Type B pancreatic cell (in vitro differentiated cells): ENCODE measurements at places on chromosomes 1 and 21. TPM values are rescaled to one million over a fixed set of nuclear protein-coding genes. Genes with fewer than 3 reads are reported as not detected.

The VWA5B1 gene
- 1.9 and 2.8 TPM in 2 replicates for total RNA-seq

The LENEP gene
- 0.52 and 1.1 TPM in 2 replicates for total RNA-seq

The IL24 gene
- total RNA-seq: not detected in 2 replicates

The TMEM51 gene
- total RNA-seq: 12.5 and 28.8 TPM in 2 replicates

The LCE3D gene
- total RNA-seq: not detected in 2 replicates

- H3K4me3 ChIP-seq: no peak overlapping the region
- H3K36me3 ChIP-seq: peaks cover 1% of the 10 kb centered on the region
- H3K4me1 ChIP-seq: peaks cover 57% of the 10 kb centered on the region
- H3K27ac ChIP-seq: no peak overlapping the region
- H3K27me3 ChIP-seq: no peaks in the 10 kb centered on the region
These were observed 11.8 kb downstream of the LRRC8D start for GRCh38 chr1:89832496-89833127.

- no peaks in the 10 kb centered on the region for H3K36me3 ChIP-seq
- H3K27ac ChIP-seq: no peak overlapping the region
- peaks cover 33% of the 10 kb centered on the region for H3K4me1 ChIP-seq
- no peak for DNase-seq
These were observed 299.1 kb upstream of the NRIP1 start for GRCh38 chr21:15363921-15364320.

DNA sequence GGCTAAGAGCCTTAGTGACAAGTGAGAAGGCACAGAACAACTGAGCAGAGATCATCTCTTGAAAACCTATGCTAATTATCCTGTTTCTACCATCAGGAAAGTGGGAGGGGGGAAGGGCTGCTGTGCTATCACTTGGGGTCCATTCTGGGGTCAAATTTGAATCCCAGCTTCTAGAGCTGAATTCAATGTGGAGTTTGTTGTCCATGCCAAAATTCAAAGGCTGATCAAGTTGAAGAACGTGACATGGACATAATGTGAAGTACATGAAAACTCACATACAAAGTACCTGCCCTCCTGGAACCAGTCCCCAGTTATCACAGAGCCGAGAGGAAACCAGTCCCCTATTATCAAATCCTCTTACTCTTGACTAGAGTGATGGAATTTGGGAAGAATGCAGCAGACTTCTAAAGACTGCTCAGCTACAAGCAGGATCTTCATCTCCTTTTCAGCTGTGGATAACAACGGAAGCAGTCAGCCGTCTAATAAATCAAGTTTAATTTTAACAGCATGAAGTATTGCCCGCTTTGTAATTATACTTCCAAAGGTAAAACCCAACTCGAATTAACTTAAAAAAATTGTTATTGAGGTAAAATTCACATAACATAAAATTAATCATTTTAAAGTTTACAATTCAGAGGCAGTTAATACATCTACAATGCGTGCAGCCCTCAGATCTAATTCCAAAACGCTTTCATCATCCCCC, 78.3 kb downstream of the SLC45A1 start:
- peaks cover 49% of the 10 kb centered on the region for H3K4me1 ChIP-seq
- no peaks in the 10 kb centered on the region for H3K27me3 ChIP-seq
- no peak for DNase-seq
- peak overlapping the region; percentile 40 for H3K4me3 ChIP-seq

DNA sequence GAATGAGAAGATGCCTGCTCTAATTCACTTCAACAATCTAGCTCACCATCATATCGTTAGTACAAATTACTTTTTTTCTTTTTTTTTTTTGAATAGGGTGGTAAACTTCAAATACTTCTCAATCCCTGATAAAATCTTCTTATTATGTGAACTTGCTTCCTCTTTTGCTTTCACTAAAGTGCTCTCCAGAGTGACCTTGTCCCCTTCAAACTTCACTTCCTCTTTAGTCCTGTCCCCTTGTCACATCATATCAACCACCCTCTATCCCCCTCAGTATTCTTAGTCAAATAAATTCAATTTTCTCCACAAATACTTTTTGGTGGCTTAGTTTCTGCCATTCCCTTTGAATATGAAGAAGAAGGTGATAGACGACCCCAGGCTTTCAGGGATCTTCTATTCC, 124.9 kb upstream of the PLXNA2 start:
- H3K36me3 ChIP-seq: no peaks in the 10 kb centered on the region
- no peak for DNase-seq
- no peak overlapping the region for H3K27ac ChIP-seq
- no peak overlapping the region for H3K4me3 ChIP-seq
- peaks cover 5% of the 10 kb centered on the region for H3K4me1 ChIP-seq
- H3K27me3 ChIP-seq: peaks cover 4% of the 10 kb centered on the region

DNA sequence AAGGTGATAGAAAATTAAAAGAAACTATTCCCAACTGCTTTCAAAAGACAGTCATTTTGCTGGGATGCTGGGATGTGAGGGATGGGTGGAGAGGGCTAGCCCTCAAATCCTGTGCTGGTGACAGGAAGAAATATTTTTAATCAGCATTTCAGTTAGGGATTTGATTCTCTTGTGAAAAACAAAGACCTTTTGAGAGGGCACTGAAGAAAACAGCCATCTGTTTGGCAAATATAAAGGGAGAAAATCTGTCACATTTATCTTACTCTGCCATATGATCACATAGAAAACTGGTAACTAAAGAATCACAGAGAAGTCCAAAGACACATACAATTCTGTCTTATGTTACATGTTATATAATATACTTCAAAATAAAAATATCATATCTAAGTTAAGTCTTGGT, 12.3 kb downstream of the STXBP3 start:
- H3K27me3 ChIP-seq: no peaks in the 10 kb centered on the region
- H3K4me1 ChIP-seq: no peaks in the 10 kb centered on the region
- H3K4me3 ChIP-seq: no peak overlapping the region
- H3K36me3 ChIP-seq: peaks cover 18% of the 10 kb centered on the region
- no peak for DNase-seq

- no peak overlapping the region for H3K27ac ChIP-seq
- no peak overlapping the region for H3K4me3 ChIP-seq
- H3K27me3 ChIP-seq: peaks cover 42% of the 10 kb centered on the region
- peaks cover 15% of the 10 kb centered on the region for H3K4me1 ChIP-seq
These were observed 481.4 kb upstream of the CAMK1G start for GRCh38 chr1:209102120-209102519.

DNA sequence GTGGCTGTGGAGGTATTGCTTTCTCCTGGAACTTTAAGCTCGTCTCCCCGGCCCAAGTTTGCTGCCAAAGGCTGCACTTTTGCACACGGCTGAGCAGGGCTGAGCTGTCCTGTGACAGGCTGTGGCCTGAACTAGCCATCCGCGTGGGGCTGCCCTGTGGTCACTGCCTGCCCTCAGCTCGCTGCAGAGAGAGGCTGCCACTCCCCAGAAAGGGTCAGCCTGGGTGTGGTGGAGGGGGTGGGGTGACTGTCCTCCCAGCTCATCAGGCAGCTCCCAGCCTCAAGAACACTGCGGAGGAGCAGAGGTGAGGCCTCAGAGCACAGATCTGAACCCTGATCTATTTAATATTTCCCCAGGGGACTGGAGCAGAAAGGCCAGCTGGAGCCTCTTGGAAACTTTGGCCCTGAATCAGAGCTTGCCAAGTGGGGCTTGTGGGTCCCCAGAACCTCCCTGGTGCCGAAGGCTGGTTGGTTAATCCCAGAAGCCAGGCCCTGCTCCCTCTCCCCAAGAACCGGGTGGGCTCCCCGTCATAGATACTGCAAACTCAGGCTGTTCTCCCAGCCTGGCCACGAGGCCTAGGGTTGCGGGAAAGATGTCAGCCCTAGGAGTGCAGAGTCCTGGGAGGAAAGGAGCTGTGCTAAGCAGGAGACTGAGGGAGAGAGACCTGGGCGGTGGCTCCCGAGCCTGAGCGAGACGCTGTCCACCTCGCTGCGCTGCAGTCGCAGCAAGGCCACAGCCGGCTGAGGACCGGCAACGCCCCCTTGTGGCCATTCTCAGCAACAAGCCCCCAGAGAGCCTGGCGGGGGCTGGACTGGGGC, 125.1 kb upstream of the IPO9 start:
- peaks cover 34% of the 10 kb centered on the region for H3K4me1 ChIP-seq
- H3K4me3 ChIP-seq: no peak overlapping the region
- H3K36me3 ChIP-seq: peaks cover 3% of the 10 kb centered on the region
- DNase-seq: peak; percentile 88

DNA sequence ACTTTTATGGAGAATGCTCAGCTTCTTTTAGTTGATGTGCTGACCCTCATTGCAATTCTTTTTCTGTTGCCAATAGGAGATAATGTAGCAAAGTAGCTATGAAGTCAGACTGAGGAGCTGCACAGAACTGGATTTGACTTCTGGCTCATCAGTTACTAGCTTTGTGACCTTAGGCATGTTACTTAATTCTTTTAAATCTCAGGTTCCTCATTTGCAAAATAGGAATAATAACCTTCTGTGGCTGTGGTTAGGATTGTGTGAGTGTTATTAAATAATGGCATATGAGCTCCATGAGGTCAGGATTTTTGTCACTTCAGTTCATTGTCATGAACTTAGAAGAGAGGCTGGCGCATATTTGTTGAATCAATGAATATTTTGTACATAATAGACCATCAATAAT, 237.6 kb upstream of the SGIP1 start:
- H3K4me1 ChIP-seq: peaks cover 4% of the 10 kb centered on the region
- H3K36me3 ChIP-seq: no peaks in the 10 kb centered on the region
- DNase-seq: no peak
- no peak overlapping the region for H3K4me3 ChIP-seq

- no peak overlapping the region for H3K27ac ChIP-seq
- no peak for DNase-seq
- no peak overlapping the region for H3K4me3 ChIP-seq
- H3K27me3 ChIP-seq: no peaks in the 10 kb centered on the region
- no peaks in the 10 kb centered on the region for H3K4me1 ChIP-seq
- H3K36me3 ChIP-seq: no peaks in the 10 kb centered on the region
These were observed 98.7 kb upstream of the RGS1 start for GRCh38 chr1:192476802-192477298.
